NCI-H1417 (cell line): ENCODE measurements at places on chromosomes 3 and 15.
A peak's percentile ranks its signal among the peaks of the same experiment; 100 is the strongest.

- DNase-seq = no peak
Observed at GRCh38 chr3:81871358-81872155, 110.1 kb upstream of the GBE1 start.

DNA sequence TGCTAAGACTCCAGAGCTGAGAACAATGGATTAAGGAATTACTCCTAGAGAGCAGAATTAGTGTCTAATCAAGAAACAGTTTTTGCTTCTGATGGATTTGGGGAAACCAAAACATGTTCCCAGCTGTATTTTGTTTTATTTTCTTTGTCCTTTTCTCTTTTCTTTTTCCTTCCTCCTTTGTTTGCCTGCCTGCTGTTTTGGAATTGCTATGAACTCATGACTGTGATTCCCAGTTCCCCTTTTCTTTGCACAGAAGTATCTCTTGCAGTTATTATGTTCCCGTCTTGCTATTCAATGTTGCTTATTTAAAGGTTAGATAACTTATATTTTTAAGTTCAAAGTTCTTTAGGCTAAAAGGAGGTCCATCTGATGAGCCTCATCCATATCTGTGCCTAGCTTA is 77.0 kb upstream of the GBE1 start:
- no peak for DNase-seq

DNA sequence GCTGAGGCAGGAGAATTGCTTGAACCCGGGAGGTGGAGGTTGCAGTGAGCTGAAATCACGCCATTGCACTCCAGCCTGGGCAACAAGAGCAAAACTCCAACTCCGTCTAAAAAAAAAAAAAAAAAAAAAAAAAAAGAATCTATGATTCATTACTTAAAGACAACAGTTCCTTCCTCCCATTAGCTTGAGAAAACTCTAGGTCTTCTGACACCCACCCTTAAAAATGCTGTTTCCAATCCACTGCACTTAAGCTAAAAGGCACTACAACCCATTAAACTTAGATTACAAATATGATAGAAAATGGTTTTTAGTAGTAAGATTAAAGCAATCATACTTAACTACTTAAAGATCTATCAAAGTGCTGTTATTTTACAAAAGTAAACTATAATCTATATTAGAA is 40.0 kb upstream of the BHLHE40 start:
- DNase-seq = no peak

DNA sequence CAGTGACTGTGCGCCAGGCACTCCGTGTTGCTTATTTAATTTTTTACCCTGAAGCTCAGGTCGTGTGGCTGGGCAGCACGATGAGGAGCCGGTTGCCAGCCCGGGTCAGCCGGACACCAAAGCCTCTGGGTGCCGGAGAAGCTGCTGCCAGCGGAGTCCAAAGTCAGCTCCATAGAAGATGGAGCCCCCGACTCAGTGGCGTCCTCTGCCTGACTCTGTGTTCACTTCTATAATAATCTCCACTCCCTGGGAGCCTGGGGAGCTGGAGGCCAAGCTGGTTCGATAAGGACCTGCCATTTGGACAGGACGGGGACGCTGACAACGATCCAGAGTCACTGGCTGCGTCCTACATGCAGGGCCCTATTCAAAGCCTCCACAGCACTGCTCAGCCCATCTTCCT is 78.6 kb downstream of the VGLL4 start:
- DNase-seq = no peak

DNA sequence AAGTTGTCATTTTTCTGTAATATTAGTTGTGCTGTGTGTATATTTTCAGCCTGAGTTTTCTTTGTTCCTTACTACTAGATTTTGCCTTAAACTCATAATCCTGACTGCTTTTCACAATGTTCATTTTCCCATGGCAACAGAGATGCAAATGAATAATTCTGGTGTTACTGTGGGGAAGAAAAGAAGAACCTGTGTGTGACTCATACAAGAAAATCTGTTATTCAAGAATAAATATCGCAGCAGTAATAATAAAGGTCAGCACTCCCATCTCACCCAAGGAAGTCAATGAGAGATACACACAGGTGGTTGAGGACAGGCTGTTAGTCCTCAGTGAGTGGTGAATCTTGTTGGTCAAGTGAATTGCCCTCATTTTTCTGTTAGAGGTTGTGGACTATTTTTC is 656.6 kb upstream of the NAALADL2 start:
- DNase-seq = no peak

GRCh38 chr3:20648294-20648693 is 462.3 kb upstream of the SGO1 start:
- DNase-seq = no peak

GRCh38 chr3:194318511-194319161 is 32.5 kb downstream of the CPN2 start:
- no peak for DNase-seq

DNA sequence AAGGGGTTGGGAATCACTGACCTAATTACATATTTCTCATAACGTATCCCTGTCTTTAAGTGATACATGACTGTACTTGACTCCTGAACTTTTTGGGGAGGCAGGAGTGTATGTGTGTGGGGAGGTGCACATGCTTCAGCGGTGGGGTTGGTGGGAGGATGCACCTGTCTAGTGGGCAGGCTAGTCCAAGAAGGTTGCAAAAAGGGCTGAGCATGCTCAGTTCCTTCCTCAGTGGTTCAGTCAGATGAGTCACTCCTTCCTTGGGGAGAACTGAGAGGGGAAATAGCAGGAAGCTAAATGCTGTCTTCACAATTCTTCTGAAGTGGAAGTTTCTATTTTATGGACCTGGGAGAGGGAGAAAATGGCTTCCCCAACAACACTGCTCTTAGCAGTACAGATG is 24.6 kb upstream of the AP4E1 start:
- no peak for DNase-seq

GRCh38 chr15:35723120-35723847 is 177.3 kb upstream of the DPH6 start:
- no peak for DNase-seq

DNA sequence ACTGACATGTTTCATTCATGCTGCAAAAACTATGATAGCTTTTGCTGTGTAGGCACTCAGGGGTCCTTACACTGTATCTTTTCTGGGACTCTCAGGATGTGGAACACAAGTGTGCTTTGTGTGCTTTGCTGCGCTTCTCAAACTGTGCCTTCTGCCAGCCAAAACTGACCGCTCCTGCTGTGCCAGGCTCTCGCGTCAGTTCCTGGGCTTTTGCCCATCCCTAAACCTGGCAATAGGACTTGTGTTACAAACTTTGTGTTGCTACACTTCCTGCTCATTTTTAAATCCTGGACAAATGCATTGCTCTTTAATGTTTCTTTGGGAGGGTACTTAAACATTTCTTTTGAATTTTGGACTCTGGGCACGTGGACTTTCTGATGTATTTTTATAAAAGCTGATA is 60.3 kb downstream of the DIPK2A start:
- no peak for DNase-seq

GRCh38 chr3:139758654-139759291 is 81.0 kb upstream of the NMNAT3 start:
- DNase-seq = no peak

GRCh38 chr15:59399465-59400102 is 26.9 kb upstream of the MYO1E start:
- DNase-seq = no peak

- DNase-seq = peak; percentile 56
Observed at GRCh38 chr3:198081421-198081844, 121.4 kb downstream of the LMLN start.

- DNase-seq = no peak
Observed at GRCh38 chr3:122582390-122582789, 4.9 kb downstream of the PARP15 start.
